ENCODE measurements at places on chromosomes 2 and 18. TPM values are rescaled to one million over a fixed set of nuclear protein-coding genes. Genes with fewer than 3 reads are reported as not detected.

HK2 gene
- 14.7 TPM for total RNA-seq

- DNase-seq, result no peak
These were observed 68.6 kb downstream of the COL6A3 start for GRCh38 chr2:237345411-237345810.

PROC gene
- total RNA-seq, result 7.1 TPM

SLC9A4 gene
- 1.3 TPM for total RNA-seq

DNA sequence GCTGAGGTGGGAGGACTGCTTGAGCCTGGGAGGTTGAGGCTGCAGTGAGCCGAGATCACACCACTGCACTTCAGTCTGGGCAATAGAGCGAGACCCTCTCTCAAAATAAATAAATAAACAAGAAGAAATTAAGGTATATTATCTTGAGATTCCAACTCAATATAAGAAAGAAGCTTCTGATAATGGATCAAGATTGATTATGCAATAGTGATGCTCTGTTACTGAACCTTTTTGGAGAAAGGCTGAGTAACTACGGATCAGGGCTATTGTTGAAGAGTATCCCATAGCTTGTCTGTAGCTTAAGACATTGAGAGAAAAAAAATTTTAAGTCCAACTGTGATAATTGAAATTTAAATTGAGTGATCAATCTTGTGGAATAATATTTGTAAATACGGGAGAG, 17.7 kb downstream of the GULP1 start:
- no peak for DNase-seq

B3GNT7 gene
- total RNA-seq, result 1.5 TPM

DNA sequence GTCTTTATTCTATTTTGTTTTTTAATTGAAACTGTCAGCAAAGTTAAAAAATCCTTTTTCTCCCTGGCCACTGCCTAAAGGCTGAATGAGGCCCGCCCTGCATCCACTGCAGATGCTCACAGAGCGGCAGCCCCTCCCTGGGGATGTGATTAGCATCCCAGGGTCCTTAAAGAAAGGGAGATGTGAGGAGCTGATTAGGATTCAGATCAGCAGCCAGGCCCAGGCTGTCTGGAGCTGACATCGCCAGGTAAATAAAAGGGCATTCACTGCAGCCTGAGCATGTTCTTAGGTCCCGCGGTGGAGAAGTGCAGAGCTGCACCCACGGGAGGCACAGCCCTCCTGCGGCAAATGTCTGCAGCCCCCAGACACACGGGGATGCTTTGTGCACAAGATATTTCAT, 83.8 kb downstream of the LONRF2 start:
- no peak for DNase-seq

LIMS2 gene
- total RNA-seq, result 9.2 TPM

- peak; percentile 76 for DNase-seq
These were observed 67.9 kb downstream of the DGKD start for GRCh38 chr2:233422050-233422639.

GRCh38 chr2:131039908-131040660, 53.2 kb downstream of the FAM168B start:
- peak; percentile 58 for DNase-seq

LOXHD1 gene
- total RNA-seq, result 0.18 TPM
